ENCODE measurements at places on chromosomes 3 and 15.
A peak's percentile ranks its signal among the peaks of the same experiment; 100 is the strongest.

GRCh38 chr3:158528076-158528674 lies 42.8 kb upstream of the MLF1 start:
- DNase-seq: no peak

GRCh38 chr15:27426805-27427204 lies 455.8 kb downstream of the GABRG3 start:
- no peak for DNase-seq

- no peak for DNase-seq
Measured at GRCh38 chr3:41321642-41321980, 122.3 kb downstream of the CTNNB1 start.

DNA sequence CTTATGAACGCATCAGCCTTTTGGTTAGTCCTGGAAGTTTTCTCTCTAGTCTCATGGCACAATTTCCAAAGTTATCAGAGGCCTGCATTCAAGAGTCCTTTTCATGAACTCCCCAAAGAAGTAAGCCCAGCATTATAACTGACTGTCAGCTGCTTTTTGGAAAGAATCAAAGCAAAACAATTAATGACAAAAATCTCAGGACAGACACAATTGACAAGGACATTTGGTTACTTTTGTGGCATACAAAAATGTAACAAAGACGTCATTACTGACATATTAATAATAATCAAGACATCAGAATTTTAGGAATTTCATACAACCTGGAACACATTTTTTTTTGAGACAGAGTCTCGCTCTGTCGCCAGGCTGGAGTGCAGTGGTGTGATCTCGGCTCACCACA lies 21.2 kb downstream of the KATNBL1 start:
- DNase-seq: no peak

DNA sequence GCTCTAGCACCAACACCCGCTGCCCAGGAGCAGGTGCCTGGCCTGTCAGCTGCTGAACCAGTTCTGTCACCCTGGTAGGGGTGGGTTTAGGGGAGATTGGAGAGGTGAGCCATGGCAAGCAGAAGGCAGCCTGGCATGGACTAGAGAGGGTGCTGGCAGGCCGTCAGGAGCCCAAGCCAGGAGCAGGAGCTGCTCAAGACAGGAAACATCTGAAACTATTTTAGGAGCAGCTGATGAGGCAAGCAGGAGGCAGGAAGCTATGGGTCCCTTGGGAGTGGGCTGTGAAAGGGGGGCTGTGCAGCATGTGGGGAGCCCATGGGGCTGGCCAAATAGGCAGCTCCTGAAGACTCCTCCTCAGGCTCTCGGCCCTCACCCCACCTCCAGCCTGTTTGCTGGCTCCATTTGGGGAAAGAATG lies 2.3 kb downstream of the INKA1 start:
- no peak for DNase-seq

DNA sequence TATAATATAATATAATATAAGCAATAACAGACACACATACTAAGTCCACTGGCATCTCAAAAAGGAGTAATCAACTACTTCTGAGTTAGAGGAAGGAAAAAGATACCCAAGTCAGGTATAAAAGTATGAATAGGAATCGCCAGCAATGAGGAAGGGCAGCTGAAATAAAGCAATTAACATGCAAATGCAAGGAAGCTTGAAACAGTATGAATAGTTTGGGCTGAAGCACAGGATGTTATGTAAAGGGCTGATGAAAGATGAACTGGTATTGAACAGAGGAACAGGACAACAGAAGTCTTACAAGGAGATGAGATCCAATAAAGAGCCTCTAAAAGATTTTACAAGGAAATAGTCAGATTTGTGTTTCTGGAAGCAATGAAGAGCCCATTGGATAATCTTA lies 7.1 kb downstream of the COPS2 start:
- DNase-seq: no peak

DNA sequence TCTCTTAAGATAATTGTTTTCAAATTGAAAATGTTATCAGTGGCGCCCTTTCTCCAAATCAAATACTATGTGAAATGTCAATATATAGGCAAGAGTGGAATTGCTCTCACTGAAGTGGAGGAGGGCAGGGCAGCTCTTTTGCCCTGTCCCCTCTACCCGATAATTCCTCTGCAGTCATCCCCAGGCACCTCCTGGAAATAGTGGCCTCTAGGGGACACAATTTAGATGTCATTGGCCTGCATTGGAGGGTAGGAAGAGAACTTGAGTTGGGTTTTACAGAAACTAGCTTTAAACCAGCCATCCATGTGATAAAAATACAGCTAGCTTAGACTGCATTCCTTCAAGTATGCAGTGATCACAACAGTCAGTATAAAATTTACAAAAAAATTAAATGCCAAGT lies 288.9 kb downstream of the EDEM1 start:
- no peak for DNase-seq

DNA sequence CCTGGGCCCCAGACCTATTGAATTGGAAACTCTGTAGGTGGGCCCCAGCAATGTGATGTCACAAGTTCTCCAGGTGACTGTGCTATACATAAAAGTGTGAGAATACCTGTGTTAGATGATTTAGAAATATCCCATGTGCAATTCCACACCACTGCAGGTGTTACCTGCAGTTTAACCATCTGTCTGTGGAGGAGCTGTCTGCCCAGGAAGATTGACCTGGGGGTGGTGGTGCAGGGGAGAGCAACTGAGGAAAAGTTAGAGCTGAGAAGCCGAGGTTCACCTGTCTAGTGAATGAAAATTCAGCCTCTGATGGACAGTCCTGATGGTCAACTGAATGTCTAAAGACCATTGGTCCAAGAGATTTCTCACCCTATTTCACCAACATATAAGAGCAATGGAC lies 132.2 kb upstream of the SLC24A5 start:
- DNase-seq: no peak

- no peak for DNase-seq
Measured at GRCh38 chr3:115663414-115663813, 40.1 kb downstream of the GAP43 start.

DNA sequence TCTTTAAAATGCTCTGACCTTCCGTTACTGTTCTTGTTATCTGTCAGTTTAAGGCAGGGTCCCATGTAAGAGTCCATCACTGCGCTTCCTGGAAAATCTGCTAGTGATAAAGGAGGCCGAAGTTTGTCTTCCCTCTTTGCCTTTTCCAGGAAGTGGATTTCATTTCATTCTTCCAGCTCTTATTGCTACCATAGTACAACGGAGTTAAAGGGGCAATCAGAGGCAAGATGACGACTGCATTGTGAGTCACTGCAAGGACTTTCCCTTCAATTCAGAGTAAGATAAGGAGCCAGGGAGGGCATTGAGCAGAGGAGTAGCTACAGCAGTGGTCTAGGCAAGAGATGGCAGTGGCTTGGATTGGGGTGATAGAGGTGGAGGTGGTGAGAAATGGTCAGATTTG lies 17.2 kb upstream of the DET1 start:
- DNase-seq: no peak

DNA sequence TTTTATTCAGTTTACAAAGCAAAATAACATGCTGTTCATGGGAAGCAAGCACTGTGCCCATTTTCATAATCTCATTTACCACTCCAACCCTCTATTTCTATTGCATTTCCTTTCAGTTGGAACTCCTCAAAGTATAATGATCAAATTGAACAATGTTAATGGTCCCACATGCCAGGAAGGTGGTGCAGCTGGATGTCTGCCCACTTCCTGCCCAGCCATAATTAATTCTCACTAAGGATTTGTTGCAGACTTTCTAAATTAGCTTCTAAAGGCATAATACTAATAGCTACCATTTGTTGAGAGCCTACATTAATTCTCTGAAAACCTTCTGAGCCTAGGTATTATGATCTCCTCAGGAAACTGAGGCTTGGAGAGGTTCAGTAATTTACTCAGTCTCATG lies 316.1 kb upstream of the TPM1 start:
- DNase-seq: no peak

DNA sequence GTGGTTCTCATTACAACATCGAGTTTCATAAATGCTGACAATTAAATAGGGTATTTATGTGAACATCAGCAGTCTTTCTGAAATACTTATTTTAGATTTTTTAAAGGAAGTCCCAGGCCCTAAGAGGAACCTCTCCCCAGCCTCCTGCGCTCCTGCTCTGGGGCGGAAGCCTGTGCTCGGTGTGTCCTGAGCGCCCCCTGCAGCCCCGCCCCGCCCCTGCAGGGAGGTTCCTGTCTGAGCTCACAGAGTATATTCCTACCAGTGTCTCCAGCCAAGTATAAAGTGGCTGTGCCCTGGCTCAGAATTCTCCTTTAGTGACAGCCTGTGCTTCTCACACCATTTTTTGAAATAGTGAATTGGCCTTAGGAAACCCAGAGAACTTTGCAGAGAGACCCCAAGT lies 567.9 kb downstream of the GOLGA6L6 start:
- DNase-seq: no peak

DNA sequence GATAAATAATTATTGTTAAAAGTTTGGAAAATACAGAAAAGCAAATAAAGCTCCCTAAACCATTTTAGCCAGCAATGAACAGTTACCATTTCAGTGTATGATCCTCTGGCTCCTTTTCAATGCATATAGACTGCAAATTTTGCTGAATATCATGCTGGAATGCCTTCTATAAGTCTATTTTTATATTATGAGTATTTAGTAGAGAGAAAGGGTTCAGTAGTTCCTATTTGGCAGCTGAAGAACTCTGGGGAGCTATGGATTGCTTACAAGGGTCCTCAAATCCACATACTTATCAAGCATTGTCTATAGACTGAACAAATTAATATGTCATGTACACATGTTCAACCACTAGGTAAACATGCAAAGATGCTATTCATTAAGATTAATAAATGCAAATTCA lies 46.1 kb downstream of the LRRC3B start:
- no peak for DNase-seq

DNA sequence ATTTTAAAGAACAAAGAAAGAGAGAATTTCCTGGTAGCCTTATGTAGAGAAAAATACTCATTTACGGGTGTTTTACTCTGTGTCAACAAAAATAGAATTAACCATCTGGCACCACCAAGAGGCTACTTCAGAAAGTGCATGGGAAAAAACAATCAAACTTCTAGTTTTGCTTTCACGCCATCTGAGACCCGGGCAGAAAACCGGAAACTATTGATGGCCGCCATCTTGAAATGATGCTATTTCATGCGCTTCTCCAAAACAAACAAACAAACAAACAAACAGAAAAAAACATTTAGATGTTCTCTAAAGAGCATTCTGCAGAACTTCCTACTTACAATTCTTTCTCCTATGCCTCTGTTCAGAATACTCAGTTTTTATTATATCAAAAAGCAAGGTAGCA lies 49.4 kb upstream of the SYNPR start:
- no peak for DNase-seq

- no peak for DNase-seq
Measured at GRCh38 chr3:112384769-112385168, 51.8 kb downstream of the CD200 start.

- peak; percentile 9 for DNase-seq
Measured at GRCh38 chr3:51024765-51025632, 350.3 kb downstream of the DOCK3 start.

- no peak for DNase-seq
Measured at GRCh38 chr3:171306631-171307030, 153.6 kb downstream of the TNIK start.

- no peak for DNase-seq
Measured at GRCh38 chr3:143163562-143164100, 44.1 kb downstream of the CHST2 start.

DNA sequence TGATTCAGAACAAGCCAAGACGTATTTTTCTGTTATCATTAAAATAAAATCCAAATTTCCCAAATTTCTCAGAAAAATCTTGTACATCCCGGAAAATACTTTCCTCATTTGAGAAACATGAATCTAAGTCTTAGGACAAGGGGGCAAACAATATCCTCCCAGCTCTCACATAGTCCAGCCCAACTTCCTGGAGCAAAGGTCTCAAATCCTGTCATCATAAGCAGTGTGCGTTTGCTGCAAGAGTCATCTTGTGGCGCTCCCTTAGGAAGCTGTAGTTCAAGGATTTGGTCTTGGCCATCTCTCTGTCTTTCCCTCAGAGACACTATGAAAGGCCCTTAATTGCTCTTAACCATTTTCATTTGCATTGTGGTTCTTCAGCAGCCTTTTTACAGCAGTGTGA lies 57.5 kb upstream of the GSK3B start:
- DNase-seq: no peak

- DNase-seq: no peak
Measured at GRCh38 chr3:45910892-45911291, 24.5 kb downstream of the CCR9 start.

DNA sequence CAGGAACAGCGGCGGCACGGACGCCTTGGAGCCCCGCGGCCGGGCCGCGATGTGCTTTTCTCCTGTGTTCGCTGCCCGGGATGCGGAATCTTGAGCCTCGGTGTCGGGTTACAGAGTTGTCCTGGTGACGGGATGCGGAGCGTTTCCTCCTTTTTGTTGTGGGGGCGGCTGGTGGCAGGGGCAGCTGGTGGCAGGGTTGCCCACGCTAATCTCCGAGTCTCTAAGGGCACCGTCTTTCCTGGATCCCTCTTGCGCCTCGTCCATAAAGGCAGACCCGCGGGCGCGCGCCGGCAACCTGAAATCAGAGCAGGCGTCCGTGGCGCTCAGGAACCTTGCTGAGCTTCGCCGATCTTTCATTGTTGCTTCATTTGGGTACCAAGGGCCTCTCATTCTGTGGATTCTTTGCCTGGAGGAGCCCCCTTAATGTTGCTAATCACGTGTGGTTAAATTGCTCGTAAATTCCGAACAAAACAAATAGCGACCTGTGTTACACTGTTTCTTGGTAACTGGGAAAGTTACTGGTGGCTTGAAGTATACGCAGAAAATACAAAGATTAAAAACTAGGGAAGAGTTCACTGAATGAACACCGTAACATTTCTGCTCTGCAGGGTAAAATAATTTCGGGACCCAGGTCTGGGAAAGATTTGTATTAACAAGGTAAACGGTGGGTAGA lies 844 bp upstream of the PFN2 start:
- peak; percentile 38 for DNase-seq

- DNase-seq: no peak
Measured at GRCh38 chr3:18443665-18444594, 18.8 kb upstream of the SATB1 start.

Measured in erythroblast (primary cell).